Temporal lobe (tissue), 4 donors: ENCODE measurements at places on chromosomes 3 and 15. TPM values are rescaled to one million over a fixed set of nuclear protein-coding genes. Genes with fewer than 3 reads are reported as not detected.

SIDT1 gene
- 3.7 TPM for total RNA-seq

SAMMSON gene
- total RNA-seq, result not detected

KLF15 gene
- 1.7 TPM for total RNA-seq

RASL12 gene
- total RNA-seq, result 2.2 TPM

A4GNT gene
- not detected for total RNA-seq

KLHL6 gene
- total RNA-seq, result 0.49 TPM

PLSCR5 gene
- total RNA-seq, result 0.25 TPM

GOLGA8S gene
- total RNA-seq, result under 0.01 TPM

CFAP20DC gene
- 1.2 TPM for total RNA-seq

DNAJA4 gene
- 23.1 TPM for total RNA-seq

RTP3 gene
- total RNA-seq, result not detected

PLCB2 gene
- 3.0 TPM for total RNA-seq

PPP1R14D gene
- total RNA-seq, result not detected

CHAC1 gene
- 2.7 TPM for total RNA-seq

KBTBD13 gene
- total RNA-seq, result not detected

GOLGA8K gene
- 0.25 TPM for total RNA-seq

GABRA5 gene
- 27.8 TPM for total RNA-seq

CHRD gene
- total RNA-seq, result 8.6 TPM

WNT7A gene
- 9.6 TPM for total RNA-seq

LMAN1L gene
- total RNA-seq, result not detected

GPD1L gene
- total RNA-seq, result 71.3 TPM

JAGN1 gene
- total RNA-seq, result 8.9 TPM

CYP1A2 gene
- not detected for total RNA-seq

MYL3 gene
- 0.49 TPM for total RNA-seq

C3orf49 gene
- not detected for total RNA-seq

USP13 gene
- 11.1 TPM for total RNA-seq

LRRC31 gene
- not detected for total RNA-seq

ZPLD1 gene
- under 0.01 TPM for total RNA-seq

ZBTB38 gene
- 117 TPM for total RNA-seq

SLC25A20 gene
- total RNA-seq, result 8.6 TPM

KIF15 gene
- 6.4 TPM for total RNA-seq

CRYBG3 gene
- total RNA-seq, result 4.9 TPM

PTX3 gene
- total RNA-seq, result 14.0 TPM

GOLGA6L10 gene
- total RNA-seq, result 6.4 TPM

COPS2 gene
- total RNA-seq, result 61.7 TPM

NEK10 gene
- total RNA-seq, result 18.7 TPM
